ENCODE measurements at places on chromosomes 13 and 19.

DNA sequence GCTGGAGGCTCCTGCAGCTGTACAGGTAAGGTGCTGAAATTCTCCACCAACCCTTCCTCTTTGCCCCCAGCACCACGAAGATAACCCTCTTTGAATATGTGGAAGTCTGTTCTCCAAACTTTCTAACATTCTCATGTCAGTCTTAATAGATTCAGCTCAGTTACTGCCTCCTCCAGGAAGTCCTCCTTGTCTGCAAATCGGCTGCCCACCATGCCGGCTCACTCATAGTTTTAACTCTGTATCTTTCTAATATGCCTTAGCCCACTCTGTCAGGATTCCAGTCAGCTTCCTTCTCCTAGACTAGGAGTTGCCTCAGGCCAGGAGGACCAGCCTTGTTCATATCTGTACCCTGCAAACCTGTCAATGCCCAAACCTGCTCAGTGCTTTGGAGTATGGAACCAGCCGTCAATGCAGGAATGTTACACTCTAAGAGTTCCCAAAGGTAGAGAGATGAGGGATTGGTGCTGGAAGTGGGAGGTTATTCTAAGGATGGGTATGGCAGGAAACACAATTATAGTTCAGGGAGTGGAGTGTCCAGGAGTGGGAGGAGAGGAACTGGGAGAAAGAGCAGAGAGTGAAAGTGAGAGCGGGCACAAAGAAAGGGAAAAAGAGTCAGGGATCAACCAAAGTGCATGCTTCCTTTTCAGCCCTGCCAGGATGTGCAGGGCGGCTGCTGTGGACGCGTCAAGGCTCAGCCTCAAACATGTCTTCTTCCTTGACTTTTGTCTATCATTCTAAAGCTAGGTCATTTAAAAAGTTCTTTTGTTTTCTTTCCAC lies 38.0 kb upstream of the ALOX5AP start:
- no peak for DNase-seq

GRCh38 chr13:99617474-99618255 lies 116.4 kb downstream of the TM9SF2 start:
- DNase-seq = peak; percentile 54

DNA sequence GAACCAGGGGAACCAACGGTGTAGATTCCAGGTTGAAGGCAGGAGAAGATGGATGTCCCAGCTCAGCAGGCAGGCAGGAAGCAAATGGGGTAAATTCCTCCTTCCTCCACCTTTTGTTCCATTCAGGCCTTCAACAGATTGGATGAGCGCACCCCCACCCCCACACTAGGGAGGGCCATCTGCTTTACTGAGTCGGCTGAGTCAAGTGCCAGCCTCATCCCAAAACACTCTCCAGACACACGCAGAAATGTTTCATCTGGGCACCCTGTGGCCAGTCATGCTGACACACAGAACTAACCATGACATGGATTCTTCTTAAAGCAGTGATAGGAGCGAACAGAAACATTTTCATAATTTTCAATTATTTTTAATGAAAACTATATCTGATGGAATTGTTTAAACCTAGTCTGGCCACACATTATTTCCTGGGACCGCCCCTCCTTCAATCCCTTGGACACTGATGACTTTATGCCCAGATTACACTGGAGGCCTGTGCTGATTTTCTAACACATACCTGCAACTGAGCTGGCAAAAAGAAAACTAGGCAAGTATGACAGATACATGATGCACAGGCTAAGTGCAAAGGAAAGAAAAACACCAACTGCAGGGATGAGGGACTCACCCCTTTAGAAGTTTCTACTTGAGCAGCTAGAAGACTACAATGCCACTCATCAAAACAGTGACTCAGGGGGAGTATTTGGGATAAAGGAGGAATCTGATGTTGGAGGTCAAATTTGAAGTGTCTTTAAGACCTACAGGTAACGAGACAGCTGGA lies 154.2 kb downstream of the TNFRSF19 start:
- no peak for DNase-seq

- DNase-seq = no peak
These were observed 36.2 kb upstream of the LPAR6 start for GRCh38 chr13:48448959-48449614.

GRCh38 chr19:39257227-39257626 lies 8.6 kb upstream of the IFNL4 start:
- no peak for DNase-seq

Data from activated CD4-positive, alpha-beta memory T cell treated with anti-CD3 and anti-CD28 coated beads for 36 hours (primary cell).